H4 (cell line): ENCODE measurements at places on chromosomes 7 and 10. TPM values are rescaled to one million over a fixed set of nuclear protein-coding genes. Genes with fewer than 3 reads are reported as not detected.
A peak's percentile ranks its signal among the peaks of the same experiment; 100 is the strongest.

Gene BBS9
- 14.7 and 14.9 TPM in 2 replicates for total RNA-seq

Gene HOXA3
- total RNA-seq, result 1.1 and 5.5 TPM in 2 replicates

- DNase-seq, result peak; percentile 33
These were observed 70.2 kb downstream of the HTR7 start for GRCh38 chr10:90787393-90788198.

GRCh38 chr10:9274206-9274755 is 1219.8 kb downstream of the GATA3 start:
- no peak for DNase-seq

GRCh38 chr7:85144771-85145170 is 42.1 kb downstream of the SEMA3D start:
- no peak for DNase-seq

- DNase-seq, result peak; percentile 6
These were observed 1206.0 kb upstream of the LRRTM3 start for GRCh38 chr10:65719790-65720189.

DNA sequence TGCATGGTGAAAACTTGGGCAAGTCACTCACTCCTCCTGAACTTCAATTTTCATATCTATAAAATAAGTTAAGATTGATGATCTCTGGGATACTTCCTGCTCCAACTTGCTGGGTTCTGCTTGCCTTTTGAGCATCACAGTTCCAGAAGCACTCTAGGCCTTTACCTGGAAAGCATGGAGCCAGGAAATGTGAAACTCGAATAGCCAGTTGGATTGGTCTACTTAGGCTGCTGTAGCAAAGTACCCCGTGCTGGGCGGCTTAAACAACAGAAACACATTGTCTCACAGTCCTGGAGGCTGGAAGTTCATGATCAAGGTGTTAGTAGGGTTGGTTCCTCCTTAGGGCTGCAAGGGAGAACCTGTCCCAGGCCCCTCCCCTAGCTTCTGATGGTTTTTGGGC is 64.5 kb downstream of the NAMPT start:
- DNase-seq, result no peak

- no peak for DNase-seq
These were observed 30.5 kb downstream of the CPED1 start for GRCh38 chr7:121019018-121019417.

GRCh38 chr10:109906316-109906715 is 17.0 kb downstream of the XPNPEP1 start:
- DNase-seq, result no peak

GRCh38 chr7:18212308-18212707 is 184.7 kb upstream of the PRPS1L1 start:
- DNase-seq, result no peak

DNA sequence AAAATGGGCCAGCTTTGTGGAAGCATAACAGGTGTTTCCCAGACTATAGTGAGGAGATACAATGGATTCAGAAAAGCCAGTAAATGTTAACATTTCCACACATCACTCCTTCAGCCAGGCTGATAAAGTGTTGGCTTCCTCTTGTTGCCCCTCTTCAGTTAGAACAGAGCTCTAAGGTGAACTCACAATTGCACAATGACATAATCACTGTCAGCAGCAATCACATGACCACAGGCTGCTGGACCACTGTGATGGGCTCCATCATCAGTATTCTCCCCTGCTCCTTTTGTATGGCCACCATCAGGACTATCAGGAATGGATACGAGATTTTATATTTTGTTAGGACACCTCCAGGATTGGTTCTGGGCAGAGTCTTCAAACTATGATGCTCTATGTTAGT is 849.4 kb upstream of the GHITM start:
- no peak for DNase-seq

DNA sequence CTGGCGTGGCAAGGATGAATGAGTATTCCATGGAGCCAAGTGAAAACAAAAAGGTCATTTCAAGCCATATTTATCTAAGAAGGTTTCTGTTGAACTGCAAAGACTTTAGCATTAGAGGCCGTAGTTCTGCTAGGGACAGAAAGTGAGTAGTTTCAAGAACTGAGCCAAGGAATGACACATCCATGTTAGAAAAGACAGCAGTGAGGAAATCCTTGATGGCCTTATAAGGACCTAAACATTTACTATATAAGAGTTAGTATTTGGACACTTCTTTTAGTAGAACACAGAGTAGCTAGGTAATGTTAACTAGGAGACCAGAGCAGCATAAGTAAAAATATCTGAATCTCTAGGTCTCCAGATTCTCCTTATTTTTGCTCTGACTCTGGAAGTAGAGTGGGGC is 329.8 kb upstream of the SEMA3D start:
- no peak for DNase-seq

DNA sequence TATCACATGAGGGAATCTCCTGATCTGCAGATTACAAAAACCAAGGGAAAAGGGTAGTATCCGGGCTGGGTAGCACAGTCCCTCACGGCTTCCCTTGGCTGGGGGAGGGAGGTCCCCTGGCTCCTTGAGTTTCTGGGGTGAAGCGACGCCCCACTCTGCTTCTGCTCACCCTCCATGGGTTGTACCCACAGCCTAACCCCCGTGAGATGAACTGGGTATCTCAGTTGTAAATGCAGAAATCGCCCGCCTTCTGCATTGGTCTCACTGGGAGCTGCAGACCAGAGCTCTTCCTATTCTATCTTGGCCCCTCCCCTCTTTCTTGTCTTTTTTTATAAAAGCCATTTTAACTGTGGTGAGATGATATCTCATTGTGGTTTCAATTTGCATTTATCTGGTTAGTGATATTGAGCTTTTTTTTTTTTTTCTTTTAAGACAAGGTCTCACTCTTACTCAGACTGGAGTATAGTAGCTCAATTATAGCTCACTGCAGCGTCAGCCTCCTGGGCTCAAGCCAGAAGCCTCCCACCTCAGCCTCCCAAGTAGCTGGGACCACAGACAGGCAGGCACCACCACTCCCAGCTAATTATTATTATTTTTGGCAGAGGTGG is 87.8 kb downstream of the ABCC2 start:
- peak; percentile 64 for DNase-seq
